Right atrium auricular region (tissue), 2 donors: ENCODE measurements at places on chromosomes 5 and 9. TPM values are rescaled to one million over a fixed set of nuclear protein-coding genes. Genes with fewer than 3 reads are reported as not detected.

IFNB1 gene
- not detected for total RNA-seq

PHF24 gene
- 0.67 TPM for total RNA-seq

SMU1 gene
- 11.4 TPM for total RNA-seq

SLC25A48 gene
- not detected for total RNA-seq

PPP3R2 gene
- total RNA-seq: not detected

SH3PXD2B gene
- total RNA-seq: 13.9 TPM

GRCh38 chr9:130192382-130192999 lies 20.3 kb downstream of the NCS1 start:
- no peak for DNase-seq

- no peak for DNase-seq
Measured at GRCh38 chr5:126896170-126896702, 119.3 kb downstream of the LMNB1 start.

GRCh38 chr9:4850603-4851310 lies 58.0 kb downstream of the RCL1 start:
- no peak for DNase-seq

GRCh38 chr9:33304362-33304761 lies 14.0 kb downstream of the NFX1 start:
- no peak for DNase-seq

GRCh38 chr9:123960366-123960765 lies 30.4 kb upstream of the DENND1A start:
- no peak for DNase-seq

GRCh38 chr9:18888290-18888689 lies 144.7 kb downstream of the SAXO1 start:
- no peak for DNase-seq

- no peak for DNase-seq
Measured at GRCh38 chr9:75228893-75229292, 140.6 kb downstream of the OSTF1 start.

DNA sequence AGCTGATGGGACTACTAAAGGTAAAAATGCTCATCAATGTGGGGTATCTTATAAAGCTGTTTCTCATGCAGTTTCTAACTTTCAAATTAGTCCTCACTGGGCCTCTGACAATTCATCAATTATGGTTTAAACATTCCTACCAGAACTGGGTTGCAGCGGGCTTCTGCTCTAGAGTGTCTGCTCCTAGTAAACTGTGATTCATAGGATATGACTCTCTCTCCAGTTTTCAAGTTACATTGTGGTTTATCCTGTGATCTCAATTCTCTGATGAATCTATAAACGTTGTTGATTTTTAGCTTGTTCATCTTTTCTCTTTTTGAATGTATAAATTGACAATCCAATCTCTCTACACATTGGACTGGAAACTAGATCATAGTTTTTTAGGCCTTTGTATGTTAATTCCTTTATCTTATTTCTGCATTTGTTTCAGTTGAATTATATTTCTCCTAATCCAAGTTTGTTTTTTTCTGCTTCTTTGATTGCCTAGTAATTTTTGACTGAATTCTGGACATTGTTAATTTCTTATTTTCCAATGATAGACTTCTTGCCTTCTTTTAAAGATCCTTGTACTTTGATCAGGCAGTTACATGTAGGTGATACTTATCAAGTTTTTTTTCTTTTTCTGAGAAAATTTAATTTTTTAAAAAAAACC lies 822.6 kb downstream of the TLE1 start:
- no peak for DNase-seq
